Activated CD8-positive, alpha-beta memory T cell treated with anti-CD3 and anti-CD28 coated beads for 4 hours (primary cell): ENCODE measurements at places on chromosomes 16 and 17.

- no peak for DNase-seq
Observed at GRCh38 chr16:440627-441026, 15.2 kb downstream of the RAB11FIP3 start.

DNA sequence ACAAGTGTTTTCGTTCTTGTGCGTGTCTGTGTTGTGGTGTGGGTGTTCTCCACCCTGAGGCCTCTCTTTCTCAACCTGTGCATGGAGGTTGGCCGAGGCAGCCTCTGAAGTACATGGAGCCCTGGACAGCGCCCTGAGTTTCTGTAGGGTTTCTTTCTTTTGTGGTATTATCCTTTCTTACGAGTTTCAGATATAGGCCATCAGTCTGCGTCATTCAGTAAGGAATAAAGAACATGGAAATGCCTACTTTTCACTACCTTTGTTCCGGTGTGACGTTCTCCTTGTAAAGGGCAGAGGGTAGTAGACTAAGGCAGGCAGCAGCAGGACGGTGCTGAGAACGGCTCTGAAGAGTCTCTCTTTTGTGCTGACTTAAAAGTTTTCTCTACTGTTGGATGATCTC is 18.6 kb downstream of the RAB11FIP3 start:
- DNase-seq, result no peak

- DNase-seq, result no peak
Observed at GRCh38 chr17:45437465-45438283, 5.0 kb upstream of the ARHGAP27 start.

- no peak for DNase-seq
Observed at GRCh38 chr17:65593092-65593854, 31.8 kb upstream of the AXIN2 start.

- DNase-seq, result no peak
Observed at GRCh38 chr17:12620200-12620720, 45.4 kb upstream of the MYOCD start.

GRCh38 chr17:21293831-21294210 is 9.3 kb downstream of the MAP2K3 start:
- DNase-seq, result no peak

DNA sequence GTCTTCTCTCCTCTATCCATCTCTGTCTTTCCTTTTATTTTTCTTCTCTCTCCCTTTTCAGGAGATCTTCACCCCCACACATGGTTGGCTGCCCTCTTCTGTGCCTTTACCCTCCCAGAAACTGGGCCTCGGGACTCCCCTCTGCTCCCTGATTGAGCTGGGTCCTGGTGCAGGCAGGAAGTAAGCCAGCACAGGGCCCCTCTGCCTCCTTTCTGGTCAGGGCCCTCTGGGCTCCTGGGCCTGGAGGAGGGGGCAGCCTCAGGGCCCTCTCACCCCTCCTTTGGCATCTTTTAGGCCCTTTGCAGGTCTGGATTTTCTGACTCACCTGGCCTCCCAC is 21.1 kb upstream of the TAC4 start:
- DNase-seq, result no peak

DNA sequence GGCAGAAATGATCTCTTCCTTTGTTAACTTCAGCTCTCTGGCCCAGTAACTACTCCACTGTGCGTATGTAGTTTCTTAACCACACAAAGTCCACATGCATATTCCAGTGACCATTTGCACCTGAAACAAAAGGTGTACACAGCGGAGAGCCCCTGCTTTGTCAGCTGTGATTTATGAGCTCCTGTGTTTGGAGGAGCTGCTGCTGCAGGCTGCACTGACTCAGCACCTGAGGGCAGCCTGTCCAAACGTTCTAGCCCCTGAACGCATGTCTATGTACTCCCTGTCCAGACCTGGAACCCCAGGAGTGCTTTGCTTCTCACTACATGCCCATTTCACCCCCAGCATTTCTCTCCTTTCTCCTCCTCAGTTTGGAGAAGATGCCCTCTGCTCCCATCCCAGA is 216.1 kb downstream of the ABCC12 start:
- DNase-seq, result no peak

GRCh38 chr17:48719642-48720265 is 2.6 kb downstream of the PRAC1 start:
- no peak for DNase-seq

DNA sequence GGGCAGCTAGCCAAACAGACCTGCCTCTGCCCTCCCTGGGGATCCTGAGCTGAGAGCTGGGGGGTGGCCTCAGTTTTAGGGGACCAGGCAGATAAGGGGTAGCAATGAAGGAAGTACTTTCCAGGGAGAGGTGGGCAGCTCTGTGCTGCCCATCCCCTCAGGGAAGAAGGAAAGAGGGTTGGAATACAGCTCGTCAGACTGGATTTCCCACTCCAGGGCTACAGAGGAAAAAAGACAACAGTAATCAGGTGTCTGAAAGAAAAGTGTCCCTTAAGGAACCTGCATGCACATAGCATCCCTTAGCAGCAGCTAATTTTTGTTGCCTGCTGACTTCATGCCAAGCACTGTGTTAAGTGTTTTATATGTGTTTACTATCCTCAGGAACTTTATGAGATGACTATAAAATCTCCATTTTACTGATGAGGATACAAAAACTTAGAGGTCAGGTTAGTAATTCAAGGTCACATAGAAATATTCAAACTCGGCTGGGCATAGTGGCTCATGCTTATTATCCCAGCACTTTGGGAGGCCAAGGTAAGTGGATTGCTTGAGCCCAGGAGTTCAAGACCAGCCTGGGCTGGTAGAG is 3.2 kb upstream of the MRPL58 start:
- DNase-seq, result no peak

DNA sequence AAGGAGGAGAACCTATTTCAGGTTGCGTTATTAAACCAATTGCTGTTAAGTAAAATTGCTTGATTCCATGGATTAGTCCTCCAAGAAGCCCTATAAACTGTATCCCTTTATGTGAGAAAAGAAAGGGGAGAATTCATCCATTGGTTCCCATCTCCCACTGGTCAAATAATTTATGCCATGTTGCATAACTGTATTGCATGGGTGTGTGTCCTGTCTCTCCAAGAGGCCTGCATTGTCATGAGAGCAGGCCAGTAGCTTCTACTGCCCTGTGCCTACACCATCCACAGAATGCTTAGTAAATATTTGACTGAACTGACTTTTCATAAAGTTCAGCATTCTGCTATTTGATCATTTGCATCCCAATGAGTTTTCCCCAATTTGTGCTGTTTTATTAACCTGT is 11.7 kb upstream of the TOB1 start:
- no peak for DNase-seq

DNA sequence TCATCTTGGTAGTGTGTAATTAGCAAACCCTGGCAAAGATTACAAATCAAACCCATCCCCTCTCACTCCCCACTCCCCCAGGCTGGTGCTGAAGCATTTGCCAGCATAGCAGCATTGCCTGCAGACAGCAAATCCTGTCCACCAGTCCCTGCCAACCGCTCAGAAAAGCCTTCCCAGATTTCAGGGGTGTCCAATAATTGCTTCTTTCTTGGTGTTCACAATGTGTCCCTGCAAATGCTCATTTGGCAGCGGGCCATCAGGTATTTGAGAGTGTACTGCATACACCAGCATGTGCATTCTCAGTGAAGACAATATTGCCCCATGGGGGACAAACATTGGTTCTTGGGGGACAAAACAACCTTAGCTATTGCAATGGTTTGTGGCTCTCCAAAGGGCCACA is 28.2 kb downstream of the ORC6 start:
- DNase-seq, result no peak

- no peak for DNase-seq
Observed at GRCh38 chr16:20041924-20042596, 31.6 kb downstream of the GPR139 start.

- no peak for DNase-seq
Observed at GRCh38 chr16:50478773-50479149, 69.4 kb upstream of the NKD1 start.

DNA sequence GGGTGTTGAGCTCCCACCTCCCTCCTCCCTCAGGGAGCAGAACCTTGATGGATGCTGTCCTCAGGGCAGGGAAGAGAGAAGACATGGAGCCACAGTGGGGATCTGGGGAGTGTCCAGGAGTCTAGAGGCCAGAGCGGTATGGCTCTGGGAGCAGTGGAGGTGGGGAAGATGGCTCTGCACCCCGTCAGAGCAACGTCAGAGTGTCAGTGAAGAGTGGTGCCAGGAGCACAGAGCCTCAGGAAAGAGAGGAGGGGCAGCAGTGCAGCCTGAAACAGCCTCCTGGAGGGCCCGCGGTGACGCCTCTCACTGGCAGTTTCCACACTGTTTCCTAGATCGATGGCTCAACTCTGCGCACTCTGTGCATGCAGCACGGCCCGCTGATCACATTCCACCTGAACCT is 23.2 kb upstream of the SLC5A11 start:
- DNase-seq, result no peak

DNA sequence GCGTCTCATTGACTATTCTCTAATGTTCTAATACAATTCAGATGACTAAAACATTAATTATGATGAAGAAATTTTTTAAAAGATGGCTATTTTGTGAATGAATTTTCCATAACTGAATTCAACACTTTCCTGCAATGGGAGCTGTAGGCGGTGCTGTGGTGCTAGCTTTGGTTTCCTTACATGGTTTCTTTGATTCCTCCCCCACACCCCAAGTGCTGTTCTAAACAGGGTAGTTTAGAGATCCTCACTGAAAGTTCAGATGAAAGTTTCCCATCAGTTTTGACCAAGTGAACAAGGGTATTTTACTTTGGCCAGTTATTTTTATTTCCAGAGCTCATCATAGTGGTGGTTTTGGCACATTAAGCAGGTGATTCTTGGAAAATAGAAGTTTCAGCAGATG is 26.0 kb upstream of the MRC2 start:
- DNase-seq, result no peak

DNA sequence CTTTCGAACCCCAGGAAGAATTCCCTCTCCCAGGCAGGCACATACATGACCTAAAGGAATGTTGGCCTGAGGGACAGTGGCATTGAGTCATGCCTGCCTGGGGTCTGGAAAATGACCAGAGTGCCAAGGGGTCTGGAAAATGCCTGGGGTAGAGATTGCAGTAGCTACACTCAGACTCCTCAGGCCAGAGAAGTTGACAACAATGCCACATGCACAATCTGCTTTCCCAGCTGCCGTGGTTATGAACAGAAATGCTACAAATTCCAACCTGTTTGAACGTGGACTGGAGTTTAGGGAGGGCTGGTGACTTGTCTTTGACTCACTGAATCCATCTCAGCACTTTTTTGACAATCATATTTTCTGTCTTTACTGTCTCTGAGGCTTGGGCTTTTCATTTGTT is 250.0 kb downstream of the ABCC12 start:
- no peak for DNase-seq

- no peak for DNase-seq
Observed at GRCh38 chr16:67539691-67540635, 11.3 kb downstream of the RIPOR1 start.

DNA sequence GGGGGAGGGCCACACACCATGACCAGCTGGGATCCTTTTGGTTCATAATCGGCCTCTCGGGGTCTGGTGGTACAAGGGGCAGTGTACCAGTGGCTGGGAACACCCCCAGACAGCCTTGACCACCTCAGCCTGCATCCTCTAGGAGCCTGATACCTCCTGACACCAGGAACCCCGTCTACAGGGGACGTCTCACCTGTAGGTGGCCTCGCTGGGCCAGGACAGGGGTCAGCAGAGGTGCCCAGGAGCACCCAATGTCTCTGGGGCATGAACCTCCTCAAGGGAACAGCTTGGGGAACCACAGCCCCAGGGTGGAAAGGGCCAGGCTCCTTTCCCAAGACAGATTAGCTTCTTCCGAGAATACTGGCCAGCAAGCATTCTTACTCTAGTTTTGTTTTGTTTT is 2.5 kb upstream of the METRNL start:
- DNase-seq, result no peak

- no peak for DNase-seq
Observed at GRCh38 chr17:80751946-80752581, 207.4 kb downstream of the RPTOR start.

DNA sequence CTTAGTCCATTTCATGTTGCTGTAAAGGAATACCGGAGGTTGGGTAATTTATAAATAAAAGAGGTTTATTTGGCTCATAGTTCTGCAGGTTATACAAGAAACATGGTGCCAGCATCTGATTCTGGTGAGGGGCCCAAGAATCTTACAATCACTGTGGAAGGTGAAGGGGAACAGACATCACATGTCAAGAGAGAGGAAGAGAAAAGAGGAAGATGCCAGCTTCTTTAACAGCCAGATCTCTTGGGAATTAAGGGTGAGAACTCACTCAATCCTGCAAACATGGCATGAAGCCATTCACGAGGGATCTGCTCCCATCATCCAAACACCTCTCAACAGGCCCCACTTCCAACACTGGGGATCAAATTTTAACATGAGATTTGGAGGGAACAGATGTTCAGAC is 49.5 kb downstream of the BMERB1 start:
- no peak for DNase-seq

DNA sequence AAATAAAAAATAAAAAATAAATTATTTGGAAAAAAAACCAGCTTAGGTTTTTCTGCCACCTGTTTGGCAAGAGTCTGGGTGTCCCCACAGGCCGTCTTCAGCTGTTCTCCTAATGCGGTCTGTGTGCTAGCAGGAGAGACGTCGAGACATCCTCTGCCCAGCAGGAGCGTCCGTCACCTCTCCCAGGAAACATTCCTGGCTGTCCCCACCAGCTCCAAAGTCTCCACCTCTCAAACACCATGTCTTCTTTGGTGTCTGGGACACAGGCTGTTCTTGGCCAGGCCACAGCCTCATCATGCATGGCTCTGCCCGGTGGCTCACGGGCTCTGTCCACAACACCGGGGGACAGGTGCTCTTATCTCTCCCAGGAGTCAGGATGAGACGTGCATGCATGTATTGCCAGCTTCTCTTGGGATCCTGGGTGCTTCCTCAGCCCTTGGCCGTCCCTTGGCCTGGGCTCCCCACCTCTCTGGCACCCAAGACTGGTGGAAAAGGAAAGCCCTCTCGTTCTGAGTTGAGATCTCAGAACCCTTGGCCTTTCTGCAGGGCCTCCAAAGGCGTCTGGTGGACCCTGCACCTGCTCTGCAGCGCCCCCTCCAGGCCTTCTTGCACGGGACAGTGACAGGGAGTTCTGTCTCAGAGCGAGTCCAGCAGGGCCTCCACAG is 84.9 kb upstream of the CBX4 start:
- no peak for DNase-seq

DNA sequence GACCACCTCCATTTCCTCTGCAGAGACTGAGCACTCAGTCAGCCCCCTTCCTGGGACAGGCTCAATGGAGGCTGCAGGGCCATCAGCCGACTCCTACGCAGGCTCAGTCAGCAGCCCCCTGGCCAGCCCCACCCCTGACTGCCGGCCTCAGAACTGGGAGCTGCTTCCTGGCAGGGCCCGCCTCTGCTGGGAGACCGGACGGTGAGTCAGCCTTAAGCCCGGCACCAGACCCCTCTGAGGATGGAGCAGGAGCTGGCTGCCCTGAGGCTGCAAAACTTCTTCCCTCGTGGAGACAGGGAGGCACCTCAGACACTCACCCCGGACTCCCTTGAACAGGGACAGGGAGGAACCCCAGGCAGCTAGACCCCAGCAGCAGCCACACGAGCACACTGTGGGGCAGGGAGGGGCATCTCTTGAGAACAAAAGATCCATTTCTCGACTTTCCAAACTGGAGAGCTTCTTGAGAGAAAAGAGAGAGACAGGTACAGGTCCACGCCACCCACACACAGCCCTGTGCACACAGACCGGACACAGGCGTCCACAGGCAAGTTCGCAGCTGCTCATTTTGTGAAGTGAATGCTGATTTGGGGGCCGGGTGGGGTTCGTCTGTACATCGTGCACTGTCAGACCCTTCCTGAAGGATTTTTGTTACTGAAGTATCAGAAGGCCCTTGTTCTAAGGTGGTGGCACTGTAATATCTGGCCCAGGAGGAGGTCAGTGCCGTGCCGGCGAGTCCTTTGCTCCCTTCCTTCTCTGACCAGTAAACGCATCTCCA is 1.3 kb upstream of the TUBB3 start:
- DNase-seq, result no peak
